MM.1S (cell line): ENCODE measurements at places on chromosomes 16 and 17.

- DNase-seq = peak; percentile 60
These were observed 669.3 kb downstream of the WWOX start for GRCh38 chr16:78768718-78769117.

DNA sequence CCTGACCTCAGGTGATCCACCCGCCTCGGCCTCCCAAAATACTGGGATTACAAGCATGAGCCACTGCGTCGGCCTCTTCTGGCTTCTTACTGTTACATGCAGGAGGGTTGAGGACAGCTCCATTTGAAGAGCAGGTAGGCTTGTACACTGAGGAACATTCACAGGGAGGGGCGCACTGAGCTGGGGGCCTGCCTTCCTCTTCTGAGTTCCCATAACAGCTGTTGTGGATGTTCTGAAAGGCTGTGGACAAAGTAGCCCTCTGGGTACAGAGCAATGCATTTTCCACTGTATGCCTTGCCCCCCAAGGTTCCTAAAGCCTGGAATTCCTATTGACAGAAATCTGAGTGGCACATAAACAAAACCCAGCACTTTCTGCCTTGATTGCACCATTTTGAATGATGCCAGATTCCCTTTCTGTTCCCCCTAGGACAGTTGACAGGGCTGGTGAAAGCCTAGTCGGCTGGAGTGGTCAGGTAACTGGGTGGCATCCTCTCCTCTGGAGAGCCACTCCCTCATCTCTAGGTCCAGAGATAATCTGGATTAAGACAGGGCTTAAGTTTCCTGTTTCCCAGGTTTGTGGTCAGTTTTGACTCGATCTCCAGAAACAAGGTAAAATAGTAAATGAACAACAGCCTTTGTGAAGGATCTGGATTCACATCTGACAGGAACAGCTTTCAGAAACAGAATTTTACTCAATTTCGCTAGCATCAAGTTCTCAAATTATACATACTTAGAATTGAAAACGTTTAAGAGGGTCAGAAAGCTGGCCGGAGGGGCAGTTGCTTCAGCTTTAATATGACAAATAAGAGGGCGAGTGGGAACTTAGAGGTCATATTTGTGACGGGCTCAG, 1.3 kb upstream of the CDK5R1 start:
- no peak for DNase-seq

GRCh38 chr16:55272744-55273143, 51.3 kb upstream of the IRX6 start:
- DNase-seq = no peak

GRCh38 chr17:227078-227945, 45.9 kb upstream of the DOC2B start:
- no peak for DNase-seq
